ENCODE measurements at places on chromosomes 2 and 18. TPM values are rescaled to one million over a fixed set of nuclear protein-coding genes. Genes with fewer than 3 reads are reported as not detected.

GRCh38 chr2:200814917-200815316 lies 3.2 kb downstream of the BZW1 start:
- no peak for DNase-seq

GRCh38 chr2:109371481-109372170 lies 242.1 kb downstream of the SEPTIN10 start:
- no peak for DNase-seq

DNA sequence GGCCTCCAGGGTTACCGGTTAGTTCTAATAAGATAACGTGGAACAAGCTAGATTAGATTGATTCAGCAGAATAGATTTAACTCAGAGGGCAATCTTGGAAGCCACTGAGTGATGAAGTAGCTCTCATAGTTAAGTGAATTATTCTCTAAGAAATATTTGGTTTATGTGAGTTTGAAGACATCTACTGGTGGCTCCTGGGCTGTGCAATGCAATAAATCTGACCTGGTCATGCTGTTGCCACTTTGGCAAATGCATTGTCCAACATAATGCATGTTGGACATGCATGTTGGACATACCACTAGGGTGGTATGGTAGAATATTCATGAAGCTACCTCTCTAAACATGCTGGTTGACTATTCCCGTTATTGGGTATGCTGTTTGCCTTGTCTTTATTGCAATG lies 493.7 kb upstream of the VRK2 start:
- DNase-seq = no peak

ERBB4 gene
- total RNA-seq = 11.5 TPM

TMEM178A gene
- total RNA-seq = 1.9 TPM

Data from Right ventricle myocardium superior (tissue), 1 donor.